Kidney (tissue), 22 donors: ENCODE measurements at places on chromosomes 6 and 20. TPM values are rescaled to one million over a fixed set of nuclear protein-coding genes. Genes with fewer than 3 reads are reported as not detected.

The SLC24A3 gene
- 5.2 TPM for total RNA-seq

The ROS1 gene
- total RNA-seq: 0.19 TPM

The TUBB1 gene
- not detected for total RNA-seq

The LRRN4 gene
- total RNA-seq: 89.3 TPM

The B3GALT4 gene
- 20.2 TPM for total RNA-seq

The KHDC1 gene
- 1.0 TPM for total RNA-seq

The PPP1R16B gene
- 29.4 TPM for total RNA-seq

The PDE7B gene
- 15.4 TPM for total RNA-seq

The TPD52L1 gene
- total RNA-seq: 69.1 TPM

The DAAM2 gene
- 19.8 TPM for total RNA-seq

The PSORS1C1 gene
- 3.6 TPM for total RNA-seq

The TFAP2D gene
- not detected for total RNA-seq

The BCAS4 gene
- total RNA-seq: 10.6 TPM

The RGL2 gene
- total RNA-seq: 92.4 TPM

The SNX3 gene
- total RNA-seq: 143 TPM

The COL9A1 gene
- total RNA-seq: 0.22 TPM

The HSPA12B gene
- 18.9 TPM for total RNA-seq

The PLCB4 gene
- total RNA-seq: 17.7 TPM

The LY6G6C gene
- not detected for total RNA-seq

The SLC17A1 gene
- total RNA-seq: 26.3 TPM

The GPR63 gene
- 0.69 TPM for total RNA-seq

The SIRPB1 gene
- total RNA-seq: 8.2 TPM

The ABHD16B gene
- total RNA-seq: not detected

The TRIM40 gene
- total RNA-seq: not detected
